NCI-H1048 (cell line): ENCODE measurements at places on chromosomes 16 and 17.

- no peak for DNase-seq
These were observed 26.3 kb downstream of the GINS2 start for GRCh38 chr16:85662482-85662812.

GRCh38 chr17:39543664-39544063 is 64.1 kb downstream of the NEUROD2 start:
- DNase-seq = no peak

DNA sequence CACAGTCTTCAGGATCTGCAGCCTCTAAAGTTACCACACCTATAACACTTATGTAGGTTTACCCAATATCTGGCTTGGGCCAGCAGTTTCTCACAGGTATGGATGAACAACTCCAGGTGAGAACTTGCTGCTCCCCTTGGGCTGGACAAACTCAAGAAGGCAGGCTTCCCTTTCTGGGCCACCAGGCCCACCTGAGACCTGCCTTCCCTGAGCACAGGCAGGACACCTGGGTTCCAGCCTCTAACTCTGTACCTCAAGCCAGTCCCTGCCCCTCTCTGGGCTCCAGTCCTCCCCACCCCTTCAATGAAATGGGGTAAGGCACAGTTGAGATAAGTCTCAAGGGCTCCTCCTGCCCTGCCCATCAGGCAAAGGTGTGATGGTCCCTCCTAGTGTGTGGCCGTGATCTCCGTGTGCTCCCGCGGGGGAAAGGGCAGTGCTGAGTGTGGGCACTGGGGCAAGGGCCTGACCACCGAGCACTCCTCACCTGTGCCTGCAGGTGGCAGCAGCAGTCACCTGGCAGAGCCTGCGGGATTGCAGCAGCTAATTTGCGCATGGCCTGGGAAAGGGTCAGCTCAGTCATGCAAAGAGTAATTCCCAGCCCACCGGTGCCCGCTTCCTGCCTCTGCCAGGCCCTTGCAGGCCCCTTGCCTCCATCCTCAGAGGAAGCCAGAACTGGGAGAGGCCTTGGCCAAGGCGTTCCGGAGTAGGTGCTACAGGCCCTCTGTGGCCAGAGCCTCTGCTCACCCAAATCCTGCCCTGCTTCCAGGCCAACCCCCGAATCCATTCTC is 28.2 kb upstream of the ADGRG1 start:
- no peak for DNase-seq

GRCh38 chr16:5175266-5175665 is 77.7 kb upstream of the EEF2KMT start:
- DNase-seq = no peak

DNA sequence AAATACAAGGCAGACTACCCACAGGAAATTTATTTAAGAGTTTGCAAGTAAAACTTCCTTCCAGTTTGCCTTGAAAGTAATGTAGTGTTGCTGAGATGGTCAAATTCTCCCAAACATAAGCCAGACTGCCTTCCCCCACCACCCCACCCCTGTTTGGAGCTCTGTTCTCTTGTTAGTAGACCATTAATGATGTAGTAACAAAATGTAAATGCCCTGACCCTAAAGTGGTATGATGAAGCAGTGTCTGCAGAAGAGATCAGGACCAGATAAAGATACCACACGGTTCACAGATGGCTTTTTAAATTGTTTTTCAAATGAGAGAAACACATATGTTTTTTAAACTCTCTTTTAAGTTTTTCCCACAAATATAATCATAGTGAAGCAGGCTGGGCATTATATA is 136.4 kb upstream of the TMEM97 start:
- no peak for DNase-seq

DNA sequence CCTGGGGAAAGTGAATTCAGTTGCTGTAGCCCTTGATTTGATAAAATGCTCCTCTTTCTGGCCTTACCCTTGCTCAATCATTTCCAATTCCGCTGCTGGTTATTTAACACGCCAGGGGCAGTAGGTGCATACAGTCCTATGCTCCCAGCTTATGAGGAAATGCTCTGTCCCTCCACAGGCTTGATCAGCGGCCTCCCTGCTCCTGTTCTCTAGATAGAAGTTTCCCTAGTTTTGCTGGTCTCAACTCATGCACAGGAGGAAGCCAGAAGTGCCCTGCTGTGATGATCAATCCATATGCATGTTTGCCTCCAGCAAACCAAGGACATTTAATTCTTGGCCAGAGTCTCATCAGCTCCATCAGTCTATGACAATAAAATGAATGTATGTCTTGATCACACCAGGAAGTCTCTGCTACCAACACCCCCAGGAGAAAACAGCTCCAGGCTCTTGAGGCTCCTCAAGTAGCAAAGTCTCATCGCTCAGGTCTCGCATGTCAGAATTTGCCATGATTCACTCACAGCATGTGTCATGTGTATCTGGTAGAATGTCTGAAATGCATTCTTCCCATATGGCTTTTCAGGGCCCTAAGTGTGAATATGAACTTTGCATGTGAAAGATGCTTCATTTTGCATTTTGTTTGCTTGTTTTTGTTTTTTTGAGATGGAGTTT is 208.9 kb downstream of the CDH13 start:
- no peak for DNase-seq

GRCh38 chr16:68768771-68769170 is 31.7 kb downstream of the CDH1 start:
- DNase-seq = no peak

DNA sequence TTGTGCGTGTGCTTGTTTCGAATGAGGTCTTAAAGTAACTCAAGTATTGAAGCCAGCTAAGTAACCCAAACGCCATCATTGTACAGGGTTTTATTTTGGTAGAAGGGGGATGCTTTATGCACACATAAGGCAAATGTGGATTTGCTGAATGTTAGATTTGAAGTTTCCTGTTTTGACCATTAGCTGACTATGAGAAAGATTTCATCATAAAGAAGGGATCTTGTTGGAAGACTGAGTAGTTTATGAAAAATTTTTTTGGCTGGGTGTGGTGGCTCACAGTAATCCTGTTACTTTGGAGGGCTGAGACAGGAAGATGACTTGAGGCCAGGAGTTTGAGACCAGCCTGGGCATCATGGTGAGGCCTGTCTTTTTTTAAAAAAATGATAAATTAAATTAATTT is 10.0 kb upstream of the ZFP3 start:
- DNase-seq = no peak

DNA sequence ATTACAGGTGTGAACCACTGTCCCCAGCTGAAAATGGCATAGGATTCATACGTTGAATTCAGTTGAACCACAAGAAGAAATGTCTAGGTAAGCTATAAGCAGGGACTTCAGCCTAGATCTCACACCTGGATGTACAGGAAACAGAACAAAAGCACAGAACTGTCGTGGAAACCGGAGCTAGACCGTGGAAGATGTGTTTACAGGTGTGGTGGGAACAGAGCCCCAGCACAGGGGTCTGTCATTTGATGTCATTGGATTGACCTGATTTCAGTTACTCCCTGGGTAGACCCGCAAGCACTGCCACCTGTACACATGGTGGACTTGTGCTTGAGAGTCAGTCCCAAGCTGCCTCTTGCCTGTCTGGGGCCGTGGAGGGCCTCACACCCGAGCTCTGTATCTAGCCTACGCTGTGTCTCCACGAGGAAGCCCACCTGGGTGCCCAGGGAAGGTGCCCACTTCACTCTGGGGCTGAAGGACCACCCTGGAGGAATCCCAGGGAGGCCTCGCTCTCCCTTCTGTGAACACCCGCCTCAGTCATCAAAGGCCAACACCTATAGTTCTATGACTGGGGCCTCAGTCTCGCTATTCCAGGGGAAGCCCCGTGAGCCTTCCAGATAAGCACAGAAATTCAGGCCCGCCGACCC is 32.2 kb upstream of the MLKL start:
- no peak for DNase-seq

GRCh38 chr16:65958086-65958485 is 408.4 kb upstream of the CDH5 start:
- no peak for DNase-seq

DNA sequence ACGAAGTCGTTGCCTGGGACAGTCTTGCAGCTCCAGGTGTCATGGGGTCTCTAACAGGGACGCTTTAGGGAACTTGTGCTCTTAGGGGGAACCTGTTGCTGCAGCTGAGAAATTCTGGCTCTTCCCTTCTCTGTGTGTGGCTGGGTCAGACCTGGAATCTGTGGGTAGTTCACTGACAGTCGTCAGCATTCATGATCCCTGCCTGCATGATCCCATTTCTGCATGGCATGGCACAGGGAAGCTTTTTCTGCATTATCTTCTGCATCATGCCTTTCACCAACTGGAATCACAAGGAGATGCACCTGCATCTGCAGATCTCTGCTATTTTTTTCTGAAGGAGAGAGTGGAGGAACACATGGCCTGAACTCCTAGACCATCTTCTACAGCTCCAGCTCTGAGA is 85.6 kb downstream of the SOX9 start:
- no peak for DNase-seq

DNA sequence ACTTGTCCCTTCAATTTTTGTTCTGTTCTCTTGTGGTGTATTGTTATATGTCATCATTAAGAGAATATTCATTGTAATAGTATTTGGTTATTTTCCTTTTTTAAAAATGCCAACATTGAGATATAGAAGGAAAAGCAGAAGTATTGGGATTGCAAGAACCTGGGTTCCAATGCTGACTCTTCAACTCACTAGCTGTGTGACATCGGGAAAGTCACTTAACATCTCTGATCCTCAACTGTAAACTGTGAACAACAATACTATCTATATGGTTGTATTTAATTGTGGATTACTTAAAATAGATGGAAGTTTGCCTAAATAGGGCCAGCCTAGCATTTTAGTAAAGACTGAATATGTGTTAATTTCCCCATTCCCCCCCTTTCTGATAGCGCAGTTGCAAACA is 55.8 kb downstream of the TMEM186 start:
- no peak for DNase-seq

DNA sequence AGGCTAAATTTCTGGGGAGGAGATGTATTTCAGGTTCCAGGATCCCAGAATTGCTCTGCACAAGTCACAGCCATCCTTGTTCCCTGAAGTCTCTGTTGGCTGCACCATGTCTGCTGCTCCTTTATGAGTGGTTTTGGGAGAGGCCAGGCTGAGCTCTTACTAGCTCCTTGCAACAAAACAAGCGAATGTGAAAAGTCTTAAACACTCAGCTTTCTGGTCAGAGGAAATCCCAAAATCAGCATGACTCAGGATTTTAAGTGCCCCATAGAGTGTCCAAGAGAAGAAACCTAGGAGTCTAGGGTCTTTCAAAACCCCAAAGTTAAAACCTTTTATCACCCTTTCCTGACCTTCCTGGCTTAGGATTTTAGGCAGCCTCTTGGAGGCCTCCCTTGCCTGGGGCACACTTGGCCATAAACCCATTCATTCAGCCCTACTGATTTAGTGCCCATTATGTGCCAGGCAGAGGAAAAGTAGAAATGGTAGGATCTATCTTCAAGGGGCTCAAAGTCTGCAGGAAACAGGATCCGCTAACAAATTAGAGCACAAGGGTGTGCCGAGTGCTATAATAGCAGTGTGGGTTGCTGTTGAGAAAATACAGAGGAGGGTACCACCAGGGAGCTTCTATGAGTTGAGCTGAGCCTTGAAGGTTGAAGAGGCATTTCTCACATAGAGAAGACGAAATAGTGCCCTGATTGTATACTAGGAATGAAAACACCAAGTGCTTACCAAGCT is 36.9 kb downstream of the SOST start:
- DNase-seq = no peak

- no peak for DNase-seq
These were observed 4.8 kb downstream of the LGALS3BP start for GRCh38 chr17:78974635-78975591.

DNA sequence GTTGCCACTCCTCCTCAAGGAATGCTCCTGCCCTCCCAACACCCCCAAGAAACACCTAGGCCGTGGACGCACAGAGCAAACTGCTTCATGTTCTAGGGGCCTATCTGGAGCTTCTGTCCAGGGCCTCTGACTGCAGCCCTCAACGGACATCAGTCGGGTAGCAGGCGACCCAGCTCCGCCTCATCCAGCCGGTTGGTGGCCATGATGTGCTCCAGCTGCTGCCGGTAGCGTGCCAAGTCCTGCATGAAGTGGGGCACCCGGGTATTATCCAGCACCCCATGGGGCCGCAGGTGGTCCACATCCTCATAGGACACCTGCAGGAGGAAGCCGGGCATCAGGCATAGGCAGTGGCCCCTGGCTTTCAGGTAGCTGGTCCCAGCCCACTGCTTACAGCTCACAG is 6.3 kb downstream of the NOL3 start:
- no peak for DNase-seq

DNA sequence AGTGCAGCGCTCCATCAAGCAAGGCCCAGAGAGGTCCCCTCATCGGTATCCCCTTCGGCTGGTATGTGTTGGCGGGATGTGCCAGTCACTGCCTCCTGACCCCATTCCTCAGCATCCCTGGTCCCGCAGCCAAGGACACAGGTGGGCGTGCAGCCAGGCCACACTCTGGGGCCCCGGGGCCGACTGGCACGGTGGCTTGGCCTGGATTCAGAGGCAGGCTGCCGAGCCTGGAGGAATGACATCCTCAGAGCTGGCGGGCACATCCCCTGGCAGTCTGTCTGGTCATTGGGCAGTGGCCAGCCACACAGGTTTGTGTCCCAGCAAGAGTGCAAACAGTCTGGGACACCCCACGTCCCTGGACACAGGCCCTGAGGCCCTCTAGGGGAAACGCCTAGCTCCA is 111.1 kb downstream of the SDK2 start:
- DNase-seq = no peak

- DNase-seq = no peak
These were observed 25.2 kb upstream of the SMPD3 start for GRCh38 chr16:68473358-68474070.
